ENCODE measurements at places on chromosomes 2 and 18. TPM values are rescaled to one million over a fixed set of nuclear protein-coding genes. Genes with fewer than 3 reads are reported as not detected.

- H3K27me3 ChIP-seq = no peaks in the 10 kb centered on the region
- no peak overlapping the region for H3K27ac ChIP-seq
- H3K36me3 ChIP-seq = no peaks in the 10 kb centered on the region
- no peak for DNase-seq
Observed at GRCh38 chr2:234674781-234675201, 177.9 kb upstream of the ARL4C start.

GRCh38 chr18:36186461-36187192 lies 670 bp upstream of the MOCOS start:
- H3K27me3 ChIP-seq = no peaks in the 10 kb centered on the region
- no peak for DNase-seq

CROCC2 gene
- not detected for total RNA-seq

TAF1B gene
- total RNA-seq = 20.6 TPM
